ENCODE measurements at places on chromosomes 5 and 9.
A peak's percentile ranks its signal among the peaks of the same experiment; 100 is the strongest.

GRCh38 chr9:90044263-90044662, 439.5 kb downstream of the GADD45G start:
- DNase-seq = no peak

GRCh38 chr9:135573124-135573523, 11.6 kb downstream of the PAEP start:
- DNase-seq = no peak

GRCh38 chr9:85743275-85744128, 1.7 kb upstream of the AGTPBP1 start:
- no peak for DNase-seq

DNA sequence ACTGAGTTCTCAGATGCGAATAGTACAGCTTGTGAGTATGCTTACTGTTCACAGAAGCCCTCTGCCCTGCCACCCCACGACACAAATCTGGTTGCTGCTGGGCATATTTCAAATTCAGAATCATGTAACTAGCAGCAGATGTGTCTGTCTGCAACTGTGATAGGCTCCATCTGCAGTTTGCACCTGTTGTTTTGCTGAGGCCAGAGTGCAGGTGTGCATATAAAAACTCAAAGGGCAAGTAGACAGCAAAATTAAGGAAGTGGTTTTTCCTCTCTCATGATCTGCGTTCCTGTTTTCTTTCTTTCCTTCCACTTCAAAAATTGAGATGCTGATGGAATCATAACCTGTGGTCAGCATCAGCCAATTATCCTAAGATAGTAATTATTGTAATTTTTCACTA, 1000.5 kb downstream of the PTPRD start:
- DNase-seq = no peak

GRCh38 chr5:44495280-44495679, 106.1 kb upstream of the FGF10 start:
- DNase-seq = no peak

GRCh38 chr5:75461679-75462078, 49.8 kb downstream of the CERT1 start:
- no peak for DNase-seq

- DNase-seq = no peak
Observed at GRCh38 chr5:80034962-80035821, at the start of gene THBS4. Gene THBS4, plus strand, starts transcription at chr5:80035348. Its CDS starts 190 bp downstream, at chr5:80035538.

DNA sequence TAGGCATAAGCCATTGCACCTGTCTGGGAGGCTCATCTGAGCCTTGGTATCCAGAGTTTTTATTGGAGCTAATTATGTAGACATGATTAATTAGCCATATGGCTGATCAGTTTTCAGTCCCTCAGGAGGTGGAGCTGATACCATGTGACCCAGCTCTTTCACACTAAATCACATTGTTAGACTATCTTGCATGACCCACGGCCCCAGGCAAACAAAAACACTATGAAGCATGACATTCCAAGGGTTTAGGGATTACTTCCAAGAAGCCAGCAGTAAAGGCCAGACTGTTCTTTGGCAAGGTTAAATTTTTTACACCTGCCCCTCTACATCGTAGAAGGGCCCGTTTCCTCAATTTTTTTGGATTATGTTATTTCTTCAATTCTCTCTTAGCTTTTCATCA, 5.0 kb upstream of the C5orf24 start:
- no peak for DNase-seq

DNA sequence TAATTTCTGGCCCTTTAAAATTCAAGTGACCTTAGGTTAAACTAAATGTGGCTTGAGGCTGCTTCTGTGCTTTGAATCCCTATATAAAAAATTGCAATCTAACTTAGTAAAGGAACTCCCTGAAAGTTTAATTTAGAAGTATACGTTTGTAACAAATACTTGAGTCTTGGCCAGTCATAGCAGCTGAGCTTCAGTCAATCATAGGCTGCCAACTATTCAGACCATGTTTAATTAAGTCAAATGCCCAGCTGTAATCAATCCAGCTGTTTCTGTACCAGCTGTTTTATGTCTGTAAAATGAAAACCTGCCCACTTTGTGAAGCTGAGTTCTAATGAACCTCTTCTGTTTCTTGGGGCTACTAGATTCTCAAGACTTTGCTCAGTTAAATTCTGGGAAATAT, 760.1 kb downstream of the MAT2B start:
- DNase-seq = no peak

DNA sequence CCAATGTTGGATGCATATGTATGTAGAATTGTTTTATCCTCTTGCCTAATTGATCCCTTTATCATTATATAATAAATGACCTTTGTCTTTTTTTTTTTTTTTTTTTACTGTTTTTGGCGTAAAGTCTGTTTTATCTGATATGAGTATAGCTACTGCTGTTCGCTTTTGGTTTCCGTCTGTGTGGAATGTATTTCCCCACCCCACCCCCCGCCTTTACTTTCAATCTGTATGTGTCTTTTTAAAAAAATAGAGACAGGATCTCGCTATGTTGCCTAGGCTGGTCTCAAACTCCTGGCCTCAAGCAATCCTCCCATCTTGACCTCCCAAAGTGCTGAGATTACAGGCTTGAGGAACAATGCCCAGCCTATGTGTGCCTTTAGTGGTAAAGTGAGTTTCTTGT, 11.3 kb downstream of the AHRR start:
- no peak for DNase-seq

GRCh38 chr9:76213751-76214150, 180.5 kb downstream of the RFK start:
- DNase-seq = no peak

DNA sequence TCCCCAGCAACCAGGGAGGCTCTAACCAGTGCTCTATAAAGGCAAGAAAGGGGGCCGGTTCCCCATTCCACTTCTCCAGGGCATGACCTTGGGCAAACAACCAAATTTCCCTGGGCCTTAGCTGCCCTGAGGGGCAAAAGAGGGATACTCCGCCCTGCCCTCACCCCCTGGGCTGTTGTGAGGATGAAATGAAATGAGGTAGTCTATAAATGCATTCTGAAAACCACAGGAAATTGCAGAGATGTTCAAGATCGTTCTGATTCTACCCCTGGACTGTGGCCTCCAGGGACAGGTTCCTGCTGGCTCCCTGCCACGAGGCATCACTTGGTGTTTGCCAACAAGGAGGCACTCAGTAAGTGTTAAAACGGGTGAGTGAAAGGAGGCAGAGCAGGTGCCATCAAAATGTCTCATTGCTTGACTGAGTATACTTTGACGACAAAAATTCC, 5.7 kb downstream of the RAPGEF1 start:
- no peak for DNase-seq

- no peak for DNase-seq
Observed at GRCh38 chr5:101338226-101338625, 435.1 kb upstream of the ST8SIA4 start.

- DNase-seq = no peak
Observed at GRCh38 chr9:117121316-117121715, 293.5 kb downstream of the ASTN2 start.

- DNase-seq = no peak
Observed at GRCh38 chr5:68405026-68405684, 189.6 kb downstream of the PIK3R1 start.

DNA sequence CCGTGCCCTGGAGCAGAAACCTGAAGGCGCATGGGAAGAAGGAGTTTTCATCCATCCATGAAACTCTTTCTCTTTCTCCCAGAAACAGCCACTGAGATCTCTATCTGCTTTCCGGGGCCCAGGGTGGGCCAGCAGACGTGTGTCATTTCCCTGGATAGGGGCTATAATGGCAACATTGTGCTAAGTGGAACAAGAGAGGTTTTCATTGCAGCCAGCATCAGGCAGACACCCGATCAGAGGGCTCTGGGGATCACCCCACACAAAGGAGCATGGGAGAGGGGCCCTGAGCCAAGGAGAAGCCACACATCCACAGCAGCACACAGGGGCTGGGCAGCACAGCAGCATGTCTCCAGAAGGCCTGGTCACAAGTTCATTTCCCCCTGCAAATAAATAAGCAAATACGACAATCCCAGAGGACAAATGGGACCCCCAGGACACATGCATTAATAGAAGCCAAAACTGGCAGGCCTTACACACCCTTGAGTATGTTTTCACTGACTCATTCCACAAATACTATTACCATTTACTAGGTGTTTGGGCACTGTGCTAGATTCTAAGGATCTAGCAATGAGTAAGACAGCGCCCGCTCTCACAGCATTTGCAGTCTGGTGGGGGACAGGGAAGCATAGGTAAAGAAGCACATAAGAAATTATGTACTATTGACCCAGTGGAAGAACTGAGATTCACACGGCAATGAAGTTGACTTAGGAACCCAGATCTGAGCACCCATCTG, 4.3 kb upstream of the AFAP1L1 start:
- no peak for DNase-seq

- no peak for DNase-seq
Observed at GRCh38 chr9:5044160-5044559, 59.1 kb downstream of the JAK2 start.

DNA sequence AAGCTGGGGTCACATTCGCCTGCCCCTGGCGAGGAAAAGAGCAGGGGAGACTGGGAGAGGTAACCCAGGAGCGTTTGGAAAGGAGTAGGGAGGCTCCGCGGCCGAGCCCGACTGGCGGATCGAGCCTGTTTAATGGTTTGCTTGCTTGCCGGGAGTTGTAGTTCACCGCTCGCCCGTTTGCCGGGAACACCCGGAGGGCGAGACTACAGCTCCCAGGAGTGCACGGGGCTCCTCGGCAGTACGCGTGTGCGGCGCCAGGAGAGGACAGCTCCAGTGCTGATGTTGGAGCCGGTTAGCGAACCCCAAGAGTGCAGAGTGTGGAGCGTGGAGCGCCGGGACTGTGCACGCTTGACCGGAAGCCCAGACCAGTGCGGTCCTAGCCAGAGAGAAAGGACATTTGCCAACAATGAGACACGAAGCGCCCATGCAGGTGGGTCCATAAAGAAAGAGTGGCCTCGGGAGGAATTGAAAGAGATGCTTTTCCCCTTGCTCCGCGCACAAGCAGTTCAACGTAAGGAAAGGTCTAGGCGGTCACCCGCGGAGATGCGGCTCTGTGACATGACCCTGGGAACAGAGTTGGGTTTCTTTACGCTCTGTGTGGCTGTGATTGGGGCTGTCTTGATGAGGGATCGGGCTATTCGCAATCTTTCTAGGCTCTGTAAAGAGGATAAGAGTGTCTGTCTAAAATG, at the start of gene RAB3C:
Gene RAB3C, plus strand, starts transcription at position 273 of the 689 bp plus-strand sequence. Its CDS starts 134 bp downstream, at position 407.
- DNase-seq = peak; percentile 63

DNA sequence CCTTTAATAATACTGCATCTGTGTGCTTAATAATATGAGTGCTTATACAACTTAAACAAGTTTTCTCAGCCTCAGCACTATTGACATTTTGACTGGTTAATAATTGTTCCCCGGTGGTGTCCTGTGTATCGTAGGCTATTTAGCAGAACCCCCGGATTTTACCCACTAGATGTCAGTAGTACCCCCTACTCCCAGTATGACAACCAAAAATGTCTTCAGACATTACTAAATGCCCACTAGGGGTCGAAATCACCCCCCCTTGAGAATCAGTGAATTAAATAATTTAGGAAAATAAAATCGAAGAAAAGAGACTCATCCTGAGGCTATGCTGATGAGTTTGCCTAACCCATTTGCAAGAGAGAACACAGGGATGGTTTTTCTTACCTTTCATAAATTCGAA, 166.3 kb downstream of the ATP10B start:
- no peak for DNase-seq

- DNase-seq = no peak
Observed at GRCh38 chr5:108736855-108737254, 10.8 kb upstream of the FER start.

DNA sequence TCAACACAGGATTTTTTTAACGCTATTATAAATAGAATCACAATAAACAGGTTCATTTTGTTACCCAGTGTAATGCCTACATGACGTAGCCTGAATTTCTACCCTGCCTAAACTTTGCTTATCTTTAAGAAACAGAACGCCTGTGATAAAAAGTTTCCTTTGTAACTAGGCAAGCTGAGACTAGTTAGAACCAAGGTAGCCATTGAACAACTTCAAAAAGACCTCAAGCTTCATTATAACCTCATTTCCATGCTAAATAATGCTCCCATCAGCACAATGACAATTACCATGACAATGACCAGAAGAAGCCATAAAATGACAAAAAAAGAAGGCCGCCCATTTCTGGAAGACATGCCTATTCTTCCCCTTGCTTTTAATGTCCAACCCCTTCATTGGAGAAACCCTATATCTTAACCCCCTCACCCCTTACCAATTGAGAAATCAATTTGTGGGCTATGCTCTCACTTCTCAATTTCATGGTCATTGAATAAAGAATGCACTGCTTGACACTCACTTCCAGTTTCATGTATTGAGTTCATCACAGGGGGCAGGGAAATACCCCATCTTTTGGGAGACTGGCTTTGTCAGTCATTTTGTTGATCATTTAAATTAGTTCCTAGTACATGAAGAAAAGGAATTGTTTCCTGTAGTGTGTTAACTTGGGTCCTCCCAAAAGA, 276.8 kb downstream of the MCTP1 start:
- no peak for DNase-seq

GRCh38 chr5:169300468-169301385, at the start of gene SLIT3:
Gene SLIT3, minus strand, starts transcription at chr5:169301139. Its CDS starts 430 bp downstream, at chr5:169300709.
- no peak for DNase-seq

DNA sequence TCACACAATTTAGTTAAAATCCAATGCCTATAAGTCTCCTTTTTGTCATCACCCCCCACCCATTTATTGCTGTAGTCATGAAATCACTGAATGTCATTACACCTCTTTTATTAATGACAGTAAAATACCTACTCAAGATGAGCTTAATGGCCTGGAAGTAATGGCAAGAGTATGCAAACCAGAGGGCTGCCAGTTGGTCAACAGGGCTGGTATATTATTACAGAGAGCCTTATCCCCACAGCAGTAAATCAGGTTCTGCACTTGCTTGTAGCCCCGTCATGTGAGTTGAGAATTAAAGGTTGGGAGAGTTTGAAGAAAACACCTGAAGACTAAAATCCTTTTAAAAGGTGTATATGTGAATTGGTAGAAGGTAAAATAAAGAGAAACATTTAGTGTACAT, 372.4 kb downstream of the MAT2B start:
- no peak for DNase-seq

DNA sequence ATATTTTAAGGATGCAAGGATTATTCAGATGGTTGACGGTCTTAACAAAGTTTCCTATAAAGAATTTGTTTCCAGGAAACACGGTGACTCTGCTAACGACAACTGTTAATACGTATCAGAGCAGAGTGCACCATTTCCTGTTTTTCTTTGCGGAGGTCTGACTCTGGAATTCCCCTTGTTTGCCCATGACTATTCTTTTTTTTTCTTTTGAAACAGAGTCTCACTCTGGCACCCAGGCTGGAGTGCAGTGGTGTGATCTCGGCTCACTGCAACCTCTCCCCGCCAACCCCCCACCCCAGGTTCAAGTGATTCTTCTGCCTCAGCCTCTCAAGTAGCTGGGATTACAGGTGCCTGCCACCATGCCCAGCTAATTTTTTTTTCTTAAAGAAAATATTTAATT, 115.9 kb downstream of the CDC42SE2 start:
- DNase-seq = peak; percentile 56

GRCh38 chr9:297104-297972, 82.7 kb downstream of the DOCK8 start:
- DNase-seq = no peak

DNA sequence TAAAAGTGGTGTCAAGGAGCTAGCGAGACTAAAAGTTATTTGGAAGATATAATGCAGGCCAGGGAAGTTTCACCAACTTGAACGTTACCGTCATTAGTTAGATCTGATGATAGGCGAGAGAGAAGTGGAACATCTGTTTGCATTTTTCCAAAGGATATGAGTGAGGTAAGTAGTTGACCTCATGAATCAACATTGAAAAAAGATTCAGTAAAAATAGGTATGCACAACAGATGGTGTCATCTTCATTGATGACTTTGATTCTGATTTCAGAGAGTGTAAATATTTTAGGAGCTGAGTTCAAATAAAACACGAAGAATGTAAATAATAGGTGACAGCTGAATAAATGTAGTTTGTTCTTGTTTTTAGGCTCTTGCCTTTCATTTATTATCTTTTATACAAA, 998.9 kb upstream of the CDH6 start:
- no peak for DNase-seq

Measured in stimulated activated CD4-positive, alpha-beta T cell treated with anti-CD3 and anti-CD28 coated beads, TNF-alpha, amount 100 ng/mL, for 24 hours (primary cell).